ENCODE measurements at places on chromosomes 11 and 22.
A peak's percentile ranks its signal among the peaks of the same experiment; 100 is the strongest.

DNA sequence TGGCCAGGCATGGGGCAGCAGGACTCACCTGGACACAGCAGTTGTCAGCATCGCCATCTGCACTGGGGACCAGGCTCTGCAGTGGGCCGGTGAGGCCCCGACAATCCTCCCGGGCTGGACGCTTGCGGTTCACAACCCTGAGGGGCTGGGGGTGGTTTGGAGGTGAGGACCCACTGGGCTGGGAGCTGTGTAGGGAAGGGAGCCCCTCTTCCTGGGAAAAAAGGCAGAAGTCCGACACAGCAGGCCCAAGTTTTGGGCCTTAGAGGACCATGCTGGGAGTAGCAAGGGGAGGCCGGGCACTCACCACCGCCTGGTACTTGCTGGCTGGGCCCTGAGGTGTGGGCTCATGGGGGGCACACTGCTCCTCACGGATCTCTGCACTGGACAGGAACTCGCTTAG lies 39.8 kb upstream of the KCNJ11 start:
- no peak for DNase-seq

DNA sequence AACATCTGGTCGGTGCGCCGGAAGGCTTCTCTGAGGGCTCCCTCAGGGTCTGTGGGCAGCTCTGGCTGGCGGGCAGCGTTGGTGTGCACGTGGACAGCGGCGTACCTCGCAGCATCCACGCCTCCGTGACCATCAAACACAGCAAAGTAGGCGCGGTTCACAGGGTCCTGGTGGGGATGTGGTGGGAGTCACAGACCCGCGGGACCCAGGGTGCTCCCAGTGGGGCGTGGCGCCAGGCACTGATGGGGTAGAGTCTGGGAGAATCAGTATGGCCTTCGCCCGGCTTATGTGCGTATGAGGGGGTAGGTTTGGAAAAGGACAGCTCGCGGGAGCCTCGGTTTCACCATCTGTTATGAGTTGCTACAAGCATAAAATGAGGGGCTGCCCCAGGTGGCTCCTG lies 19.2 kb downstream of the PPM1F start:
- no peak for DNase-seq

- DNase-seq, result peak; percentile 96
Observed at GRCh38 chr22:45424241-45424731, 10.8 kb downstream of the RIBC2 start.

DNA sequence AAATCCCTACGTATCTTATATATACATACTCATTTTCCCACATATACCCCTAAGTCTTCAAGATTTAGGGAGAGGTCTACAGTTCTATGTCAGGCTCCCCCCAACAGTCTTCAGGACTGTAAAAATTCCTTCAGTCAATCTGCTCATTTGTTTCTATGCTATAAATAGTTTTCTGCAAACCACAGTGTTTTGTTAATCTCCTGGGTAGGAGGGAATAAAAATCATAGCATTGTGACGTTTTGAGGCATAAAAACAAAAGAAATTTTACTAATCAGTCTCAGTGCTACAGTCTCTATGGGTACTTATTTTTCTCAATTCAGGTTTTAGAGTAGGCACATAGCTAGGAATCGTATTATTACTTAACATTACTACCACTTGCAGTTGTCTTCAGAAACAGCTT lies 552.8 kb upstream of the LRRC4C start:
- no peak for DNase-seq

GRCh38 chr11:57937431-57937830 lies 86.2 kb upstream of the OR9Q1 start:
- DNase-seq, result no peak

DNA sequence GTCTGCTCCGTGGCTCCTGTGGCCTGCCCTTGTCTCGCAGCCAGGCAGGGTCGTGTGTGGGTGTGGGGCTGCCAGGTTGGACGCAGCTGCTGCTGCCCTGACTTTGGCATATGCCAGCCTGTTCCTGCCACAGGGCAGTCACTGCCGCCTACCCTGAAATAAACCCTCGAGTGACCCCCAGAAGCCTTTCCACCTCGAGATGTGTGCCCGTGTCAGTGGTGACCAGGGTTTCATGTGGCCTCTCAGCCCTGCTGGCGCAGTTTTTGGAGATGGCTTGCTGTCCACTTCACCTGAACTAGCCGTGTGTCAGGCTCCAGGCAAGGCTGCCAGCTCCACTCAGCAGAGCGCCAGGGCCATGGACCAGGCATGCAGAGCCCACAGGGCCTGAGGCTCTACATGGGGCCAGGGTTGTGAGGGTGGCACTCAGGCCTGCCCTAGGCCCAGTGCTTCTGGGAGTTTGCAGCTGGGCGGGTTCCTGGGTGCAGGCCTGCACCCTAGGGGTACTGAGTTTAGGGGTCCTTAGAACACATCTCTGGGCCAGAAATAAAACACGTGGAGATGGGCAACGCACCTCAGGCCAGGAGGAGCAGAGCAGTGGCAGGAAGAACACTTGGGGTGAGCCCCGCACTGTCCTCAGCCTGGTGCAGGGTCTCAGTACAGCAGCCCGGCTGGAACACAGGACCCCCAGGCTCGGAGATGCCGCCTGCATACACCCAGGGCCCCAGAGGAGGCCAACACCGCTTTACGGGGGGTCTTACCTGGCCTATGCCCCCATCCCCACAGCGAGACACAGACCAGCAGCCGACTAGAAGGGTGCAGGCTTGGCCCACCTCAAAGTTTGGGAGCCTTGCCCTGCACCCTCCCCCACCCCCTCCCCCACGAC lies 8.8 kb upstream of the PANX2 start:
- no peak for DNase-seq

- DNase-seq, result no peak
Observed at GRCh38 chr22:49524362-49524761, 303.3 kb downstream of the BRD1 start.

DNA sequence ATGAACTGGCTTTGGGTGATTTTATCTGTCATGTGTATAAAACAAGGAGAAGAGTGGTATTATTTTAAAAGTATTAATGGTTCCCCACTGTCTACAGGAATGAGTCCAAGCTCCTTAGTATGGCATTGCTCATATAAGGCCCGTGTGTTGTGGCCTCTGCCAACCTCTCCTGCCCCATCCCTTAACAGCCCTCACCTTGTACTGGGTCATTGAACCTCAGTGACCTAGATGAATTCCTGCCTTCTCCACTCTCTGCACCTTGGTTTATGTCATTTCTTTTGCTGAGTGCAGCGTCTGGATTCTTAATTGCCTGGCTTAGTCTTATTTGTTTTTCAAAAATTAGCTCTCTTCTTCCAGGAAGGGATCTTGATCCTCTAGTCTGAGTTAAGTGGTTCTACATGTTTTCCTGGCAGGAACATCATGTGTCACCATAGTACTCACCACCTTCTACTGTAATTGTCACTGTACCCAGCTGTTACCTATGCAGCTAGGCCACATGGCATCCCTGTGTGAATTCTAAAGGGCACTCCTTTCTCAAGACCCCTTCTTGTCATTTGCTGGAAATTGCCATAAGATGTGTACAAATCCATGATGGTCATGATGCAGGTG lies 36.2 kb upstream of the POGLUT3 start:
- no peak for DNase-seq

DNA sequence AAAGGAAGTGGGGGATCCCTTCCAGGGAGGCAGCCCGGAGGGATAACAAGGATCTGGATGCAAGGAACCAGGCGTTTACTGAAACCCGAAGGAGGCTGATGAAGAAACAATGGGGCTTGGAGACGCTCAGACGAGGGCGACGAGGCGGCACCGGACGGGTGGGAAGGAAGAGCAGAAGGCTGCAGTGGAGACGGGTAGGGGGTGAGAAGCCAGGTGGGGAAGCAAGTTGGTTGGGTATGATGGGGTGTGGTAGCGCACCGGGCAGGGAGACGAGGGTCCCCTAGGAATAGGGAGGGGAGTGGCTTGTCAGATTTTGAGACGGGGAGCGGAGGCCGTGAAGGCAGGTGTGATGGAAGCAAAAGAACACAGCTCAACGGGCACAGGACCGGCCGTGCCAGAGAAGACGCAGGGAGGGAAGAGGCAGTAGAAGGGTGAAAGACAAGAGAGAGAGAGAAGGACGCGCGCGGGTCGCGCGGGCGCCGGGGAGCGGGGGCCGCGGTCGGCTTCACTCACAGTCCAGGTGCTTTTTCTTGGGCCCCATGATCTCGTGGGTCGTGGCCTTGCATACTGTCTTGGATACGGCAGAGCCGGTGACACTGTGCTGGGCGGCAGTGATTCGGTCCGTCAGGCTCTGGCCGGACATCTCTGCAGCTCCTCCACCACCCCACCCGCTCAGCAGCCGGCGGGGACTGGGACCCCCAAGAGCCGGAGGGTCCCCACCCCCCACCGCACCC lies 579 bp downstream of the PICALM start:
- peak; percentile 34 for DNase-seq

DNA sequence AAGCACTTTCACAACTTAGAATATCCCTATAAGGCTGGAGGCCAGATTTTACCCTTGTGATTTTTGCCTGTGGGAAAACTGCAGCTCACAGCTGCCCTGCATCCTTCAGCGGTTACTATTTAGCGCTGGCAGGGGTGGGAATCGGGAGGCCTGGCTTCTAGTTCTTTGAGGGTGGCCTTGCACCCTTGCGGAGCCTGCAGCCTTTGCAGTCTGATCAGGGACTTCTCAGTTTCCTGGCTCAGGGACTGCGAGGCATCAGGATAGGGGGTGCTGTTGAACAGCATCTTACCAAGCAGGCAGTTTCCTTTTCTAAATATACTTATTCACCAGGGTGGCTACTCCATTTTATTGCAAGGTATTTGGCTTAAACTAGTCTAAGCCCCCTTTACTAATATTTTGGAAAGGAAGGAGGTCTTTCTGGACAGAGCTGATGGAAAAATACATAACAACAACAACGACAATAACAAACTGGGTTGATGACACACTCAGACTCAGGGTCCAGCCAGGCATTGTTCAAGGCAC lies 2.9 kb upstream of the APOA1 start:
- DNase-seq, result peak; percentile 23

DNA sequence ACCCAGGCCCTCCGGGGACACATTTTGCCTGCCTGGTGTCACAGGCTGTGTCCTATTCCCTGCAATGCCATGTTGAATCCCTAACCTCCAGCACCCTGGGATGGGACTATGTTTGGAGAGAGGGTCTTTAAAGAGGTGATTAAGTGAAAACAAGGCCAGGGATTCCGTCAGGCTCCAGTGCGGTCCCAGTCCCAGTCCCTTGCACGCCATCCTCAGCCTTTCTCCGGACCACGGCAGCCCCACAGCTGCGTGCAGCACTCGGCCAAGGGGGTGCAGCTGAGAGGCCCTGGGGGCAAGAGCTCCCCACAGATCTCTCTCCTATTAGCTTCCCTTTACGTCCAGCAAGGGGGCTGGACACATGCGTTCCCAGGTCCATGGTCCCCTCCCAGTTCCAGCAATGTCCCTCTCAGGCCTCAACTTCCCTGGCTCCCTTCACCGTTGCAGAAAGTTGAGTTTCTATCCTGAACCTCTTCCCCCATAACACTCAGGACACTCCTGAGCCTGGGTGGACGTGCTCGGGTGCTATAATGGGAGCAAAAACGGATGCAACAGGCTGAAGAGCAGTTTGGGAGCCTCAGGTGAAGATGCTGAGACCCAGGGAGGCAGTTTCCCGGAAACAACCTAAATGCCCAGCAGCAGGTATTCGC lies 1422.7 kb downstream of the BRD1 start:
- DNase-seq, result no peak

- no peak for DNase-seq
Observed at GRCh38 chr11:63879598-63880402, 37.2 kb downstream of the RCOR2 start.

DNA sequence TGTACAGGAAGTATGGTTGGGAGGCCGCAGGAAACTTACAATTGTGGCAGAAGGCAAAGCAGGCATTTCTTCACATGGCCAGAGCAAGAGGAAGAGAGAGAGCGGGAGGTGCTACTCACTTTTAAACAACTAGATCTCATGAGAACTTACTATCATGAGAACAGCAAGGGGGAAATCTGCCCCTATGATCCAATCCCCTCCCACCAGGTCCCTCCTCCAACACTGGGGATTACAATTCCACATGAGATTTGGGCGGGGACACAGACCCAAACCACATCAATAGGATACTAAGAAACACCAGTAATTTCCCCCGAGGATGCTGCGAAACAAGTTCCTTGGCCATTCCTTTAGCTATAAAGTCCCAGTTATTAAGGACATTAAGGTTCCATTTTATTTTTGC lies 94.1 kb upstream of the SC5D start:
- DNase-seq, result no peak

- no peak for DNase-seq
Observed at GRCh38 chr11:120771551-120772060, 252.3 kb upstream of the TBCEL start.

DNA sequence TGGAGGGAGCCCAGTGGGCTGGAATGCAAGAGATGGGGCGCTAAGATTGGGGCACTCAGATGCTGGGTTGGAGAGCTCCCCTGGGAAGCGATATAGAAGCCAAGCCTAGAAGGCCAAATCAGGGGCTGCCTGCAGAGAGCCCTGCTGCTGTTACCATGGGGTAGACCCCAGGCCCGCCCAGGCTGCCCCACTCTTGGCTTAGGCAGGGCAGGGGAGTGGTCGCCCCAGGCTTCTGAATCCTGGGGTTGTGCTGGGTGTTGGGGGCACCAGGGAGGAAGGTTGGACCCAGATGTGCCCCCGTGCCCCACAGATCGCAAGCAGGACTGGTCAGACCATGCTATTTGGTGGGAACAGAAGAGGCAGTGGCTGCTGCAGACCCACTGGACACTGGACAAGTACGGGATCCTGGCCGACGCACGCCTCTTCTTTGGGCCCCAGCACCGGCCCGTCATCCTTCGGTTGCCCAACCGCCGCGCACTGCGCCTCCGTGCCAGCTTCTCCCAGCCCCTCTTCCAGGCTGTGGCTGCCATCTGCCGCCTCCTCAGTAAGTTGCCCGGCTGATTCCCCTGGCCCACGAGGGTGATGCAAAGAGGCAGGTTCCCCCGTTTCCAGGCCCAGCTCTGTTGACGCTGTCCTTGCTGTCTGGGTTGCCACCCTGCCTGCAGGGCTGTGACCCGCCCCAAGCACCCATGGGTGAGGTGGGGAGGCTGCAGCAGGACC lies 3.9 kb downstream of the FERMT3 start:
- DNase-seq, result no peak

DNA sequence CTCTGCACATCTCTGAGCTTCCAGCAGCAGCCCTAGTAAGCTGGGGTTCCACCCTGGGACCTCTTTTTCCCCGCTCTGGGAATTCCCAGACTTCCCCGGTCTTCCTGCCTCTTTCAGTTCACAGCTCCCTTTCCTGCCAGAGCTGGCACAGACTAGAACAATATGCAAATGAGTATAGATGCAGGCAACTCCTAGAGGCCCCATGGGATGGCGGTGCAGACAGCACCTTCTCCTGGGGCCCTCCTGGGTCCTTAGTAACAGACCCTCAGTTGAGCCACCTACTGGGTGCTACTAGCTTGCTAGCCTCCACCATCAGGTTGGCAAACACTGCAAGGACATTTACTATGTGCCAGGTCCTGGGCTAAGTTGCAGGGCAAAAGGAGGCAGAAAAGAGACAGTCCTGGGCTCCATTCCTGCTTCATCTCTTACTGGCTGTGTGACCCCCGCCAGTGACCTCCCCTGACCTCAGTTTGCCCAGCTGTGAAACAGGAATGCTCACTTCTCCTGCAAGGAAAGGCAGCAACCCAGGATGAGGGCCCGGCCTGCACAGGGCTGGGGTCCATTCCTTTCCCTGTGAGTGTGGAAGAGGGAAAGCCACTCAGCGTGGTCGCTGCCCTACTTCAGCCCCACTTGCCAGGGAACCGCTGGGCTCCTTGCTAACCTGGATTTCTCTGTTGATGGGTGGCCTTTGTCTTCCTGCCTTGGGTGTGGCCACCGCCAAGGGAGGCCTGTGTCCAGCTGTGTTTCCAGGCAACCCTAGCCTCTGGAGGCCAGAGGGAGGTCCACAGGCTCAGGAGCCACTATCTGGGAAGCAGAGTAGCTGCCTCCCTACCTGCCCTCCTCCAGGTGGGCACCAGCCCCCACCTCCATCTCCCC lies 7.3 kb downstream of the RELT start:
- DNase-seq, result no peak

Measured in inflammatory macrophage (primary cell).